ENCODE measurements at places on chromosomes 5 and 9.

- H3K4me3 ChIP-seq = no peak overlapping the region
- DNase-seq = no peak
- no peaks in the 10 kb centered on the region for H3K27me3 ChIP-seq
- no peaks in the 10 kb centered on the region for H3K4me1 ChIP-seq
- H3K27ac ChIP-seq = no peak overlapping the region
Measured at GRCh38 chr5:179599973-179600372, 23.5 kb downstream of the HNRNPH1 start.

GRCh38 chr5:137016783-137017324 lies 482.3 kb downstream of the SPOCK1 start:
- H3K4me1 ChIP-seq = no peaks in the 10 kb centered on the region
- no peaks in the 10 kb centered on the region for H3K36me3 ChIP-seq
- H3K27me3 ChIP-seq = peaks cover 18% of the 10 kb centered on the region
- no peak for DNase-seq
- no peak overlapping the region for H3K4me3 ChIP-seq

DNA sequence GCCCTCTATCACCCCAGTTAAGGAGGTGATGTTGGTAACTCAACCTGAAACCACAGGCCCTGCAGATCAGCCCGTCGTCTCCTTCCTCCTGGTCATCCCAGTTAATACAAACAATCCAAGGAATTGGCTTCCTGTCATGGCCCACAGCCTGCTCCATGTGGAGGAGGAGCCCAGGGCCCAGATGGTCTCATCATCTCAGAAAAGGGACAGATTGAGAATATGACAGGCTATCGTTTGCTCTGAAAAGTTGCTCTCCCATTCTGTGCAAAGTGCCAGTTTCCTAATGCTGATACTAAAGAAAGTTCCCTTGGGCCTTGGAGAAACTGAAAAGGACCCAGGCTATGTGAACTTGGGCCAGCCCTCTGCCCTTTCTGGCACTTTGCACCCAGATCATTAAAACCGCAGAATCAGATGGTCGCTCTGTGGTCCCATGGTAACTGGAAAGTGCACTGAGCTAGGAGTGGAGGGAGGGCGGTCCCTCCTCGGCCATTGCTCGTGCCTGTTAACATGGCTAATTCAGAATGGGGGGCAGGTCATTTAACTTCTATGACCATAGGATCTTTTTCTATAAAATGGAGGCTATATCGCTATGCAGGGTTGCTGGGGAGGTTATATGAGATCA lies 675 bp upstream of the SPAAR start:
- H3K36me3 ChIP-seq = no peaks in the 10 kb centered on the region
- DNase-seq = no peak
- no peaks in the 10 kb centered on the region for H3K27me3 ChIP-seq
- H3K27ac ChIP-seq = peak overlapping the region; percentile 96
- no peak overlapping the region for H3K4me3 ChIP-seq

DNA sequence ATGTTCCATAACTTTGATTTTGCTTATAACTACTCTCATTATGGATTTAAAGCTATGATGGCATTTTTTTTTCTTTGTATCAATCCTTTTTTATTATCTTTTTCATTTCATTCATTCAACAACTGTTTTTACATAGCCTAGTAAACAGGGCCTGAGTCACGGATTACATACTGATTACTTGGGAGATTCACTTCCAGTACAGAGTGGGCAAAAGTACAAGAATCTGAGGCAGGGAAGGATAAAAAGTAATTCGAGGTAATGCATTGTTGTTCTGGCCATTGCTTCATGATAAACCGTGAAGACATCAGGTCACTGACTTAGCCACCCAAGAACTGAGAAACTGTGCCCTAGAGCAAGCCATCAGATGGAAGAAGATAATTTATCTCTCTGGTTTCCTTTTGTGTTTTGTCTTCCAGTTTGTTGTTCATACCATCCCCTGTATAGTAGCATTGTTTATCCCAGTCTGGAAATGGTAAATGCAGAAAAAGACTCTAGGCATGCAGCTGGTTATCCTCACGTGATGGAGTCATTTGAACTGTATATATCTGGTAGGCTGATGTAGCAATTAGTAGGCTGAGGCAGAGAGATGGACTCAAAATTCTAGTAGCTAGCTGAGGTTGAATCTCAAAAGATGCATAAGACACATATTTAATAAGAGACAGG lies 145.6 kb downstream of the CNTLN start:
- no peaks in the 10 kb centered on the region for H3K4me1 ChIP-seq
- no peaks in the 10 kb centered on the region for H3K36me3 ChIP-seq
- no peak for DNase-seq
- no peaks in the 10 kb centered on the region for H3K27me3 ChIP-seq

GRCh38 chr5:72606525-72606924 lies 99.3 kb upstream of the ZNF366 start:
- H3K27ac ChIP-seq = no peak overlapping the region
- H3K36me3 ChIP-seq = no peaks in the 10 kb centered on the region

- DNase-seq = peak; percentile 40
- H3K4me1 ChIP-seq = peaks cover 8% of the 10 kb centered on the region
- H3K4me3 ChIP-seq = peak overlapping the region; percentile 64
- no peaks in the 10 kb centered on the region for H3K27me3 ChIP-seq
Measured at GRCh38 chr9:120579139-120580050, 572 bp downstream of the CDK5RAP2 start.

DNA sequence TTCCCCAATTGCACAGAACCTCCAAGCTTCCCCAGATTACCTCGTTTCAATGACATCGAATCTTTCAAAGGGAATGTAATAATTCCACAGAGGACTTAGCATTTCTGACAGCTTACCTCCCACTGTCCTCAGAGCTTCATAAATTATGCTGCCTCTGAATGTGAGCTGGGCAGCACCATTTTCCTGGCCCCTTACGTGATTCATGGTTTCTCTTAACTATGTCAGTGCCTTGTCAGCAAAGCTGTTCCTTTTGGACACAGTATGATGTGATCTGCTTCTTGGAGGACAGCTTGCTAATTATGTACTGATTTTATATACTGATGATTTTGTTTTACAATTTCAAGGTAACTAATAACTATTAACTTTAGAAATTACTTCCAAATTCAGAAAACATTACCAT lies 27.7 kb upstream of the SSBP2 start:
- H3K4me1 ChIP-seq = peaks cover 12% of the 10 kb centered on the region
- DNase-seq = no peak
- no peaks in the 10 kb centered on the region for H3K27me3 ChIP-seq
- no peaks in the 10 kb centered on the region for H3K36me3 ChIP-seq
- peak overlapping the region; percentile 33 for H3K27ac ChIP-seq

- H3K36me3 ChIP-seq = no peaks in the 10 kb centered on the region
- no peak for DNase-seq
- H3K27ac ChIP-seq = no peak overlapping the region
- peaks cover 3% of the 10 kb centered on the region for H3K4me1 ChIP-seq
Measured at GRCh38 chr5:76341651-76342334, 61.3 kb upstream of the IQGAP2 start.

DNA sequence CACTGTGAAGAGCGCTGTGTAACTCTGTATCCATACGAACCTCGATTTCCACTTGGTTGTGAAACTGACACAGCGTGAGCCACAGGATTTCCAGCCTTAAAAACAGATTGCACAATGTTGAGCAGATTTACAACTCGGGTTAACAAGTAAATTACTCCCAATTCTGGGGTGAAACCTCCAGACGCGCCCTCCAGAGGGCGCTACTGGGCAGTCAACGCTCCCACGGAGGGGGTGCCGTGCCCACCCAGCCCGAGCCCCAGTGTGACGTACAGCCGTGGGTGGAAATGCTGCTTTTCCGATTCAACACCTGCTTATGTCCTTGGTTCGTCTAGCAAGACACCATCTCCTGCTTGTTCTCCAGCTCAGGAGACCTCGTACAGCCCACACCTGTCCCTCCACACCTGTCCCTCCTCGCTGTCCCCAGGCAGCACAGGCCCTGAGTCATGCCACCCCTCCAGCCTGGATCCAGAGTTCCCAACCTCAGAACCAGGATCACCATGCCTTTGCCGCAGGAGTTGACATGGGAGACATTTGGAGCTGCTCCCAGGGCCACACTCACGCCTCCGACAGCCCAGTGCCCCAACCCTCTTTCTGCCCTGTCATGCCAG lies 34.4 kb upstream of the SLC6A3 start:
- no peaks in the 10 kb centered on the region for H3K4me1 ChIP-seq
- H3K36me3 ChIP-seq = no peaks in the 10 kb centered on the region
- H3K27ac ChIP-seq = no peak overlapping the region
- H3K27me3 ChIP-seq = no peaks in the 10 kb centered on the region

DNA sequence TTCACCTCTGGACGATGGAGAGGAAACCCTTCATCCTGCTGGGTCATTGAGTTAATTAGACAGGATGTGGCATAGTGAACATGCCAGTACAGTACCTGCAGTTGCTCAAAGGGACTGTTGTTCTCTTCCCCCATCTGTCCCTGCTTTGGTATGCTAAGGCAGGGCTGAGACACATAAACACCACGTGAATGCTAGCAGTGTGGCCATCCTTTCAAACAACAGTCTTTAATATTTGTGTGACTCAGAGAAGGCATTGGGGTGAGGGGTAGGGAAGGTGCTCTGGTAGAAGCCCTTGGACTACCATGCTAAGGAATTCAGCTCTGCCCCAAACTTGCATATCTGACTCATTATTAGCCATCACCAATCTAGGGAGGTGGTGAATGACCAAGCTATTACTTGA lies 180.2 kb upstream of the ZNF618 start:
- H3K27ac ChIP-seq = no peak overlapping the region
- no peak overlapping the region for H3K4me3 ChIP-seq
- H3K36me3 ChIP-seq = no peaks in the 10 kb centered on the region
- H3K27me3 ChIP-seq = no peaks in the 10 kb centered on the region

DNA sequence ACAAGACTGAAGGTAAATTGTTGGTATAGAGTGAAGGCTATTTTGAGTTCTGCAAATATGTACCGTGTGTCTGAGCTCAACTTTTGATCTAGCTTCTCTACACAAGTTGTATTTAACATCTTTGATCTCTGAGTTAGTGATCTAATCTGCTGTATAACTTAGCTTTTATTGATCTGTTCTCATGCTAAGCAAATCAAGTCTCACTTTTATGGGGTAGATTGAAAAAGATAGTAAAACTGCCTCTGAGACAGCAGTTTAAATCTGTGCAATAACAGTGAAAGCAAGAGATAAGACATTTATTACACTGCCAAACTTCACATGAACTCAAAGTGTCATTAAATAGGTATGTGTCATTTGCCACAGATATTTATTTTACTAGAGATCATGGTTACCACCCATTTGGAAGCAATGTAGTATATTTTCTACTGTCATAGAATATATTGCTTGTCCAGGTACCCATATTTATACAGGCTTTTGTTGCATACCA lies 477.3 kb downstream of the ISL1 start:
- H3K27me3 ChIP-seq = no peaks in the 10 kb centered on the region
- no peak overlapping the region for H3K4me3 ChIP-seq
- H3K36me3 ChIP-seq = no peaks in the 10 kb centered on the region
- H3K4me1 ChIP-seq = no peaks in the 10 kb centered on the region
- no peak overlapping the region for H3K27ac ChIP-seq

DNA sequence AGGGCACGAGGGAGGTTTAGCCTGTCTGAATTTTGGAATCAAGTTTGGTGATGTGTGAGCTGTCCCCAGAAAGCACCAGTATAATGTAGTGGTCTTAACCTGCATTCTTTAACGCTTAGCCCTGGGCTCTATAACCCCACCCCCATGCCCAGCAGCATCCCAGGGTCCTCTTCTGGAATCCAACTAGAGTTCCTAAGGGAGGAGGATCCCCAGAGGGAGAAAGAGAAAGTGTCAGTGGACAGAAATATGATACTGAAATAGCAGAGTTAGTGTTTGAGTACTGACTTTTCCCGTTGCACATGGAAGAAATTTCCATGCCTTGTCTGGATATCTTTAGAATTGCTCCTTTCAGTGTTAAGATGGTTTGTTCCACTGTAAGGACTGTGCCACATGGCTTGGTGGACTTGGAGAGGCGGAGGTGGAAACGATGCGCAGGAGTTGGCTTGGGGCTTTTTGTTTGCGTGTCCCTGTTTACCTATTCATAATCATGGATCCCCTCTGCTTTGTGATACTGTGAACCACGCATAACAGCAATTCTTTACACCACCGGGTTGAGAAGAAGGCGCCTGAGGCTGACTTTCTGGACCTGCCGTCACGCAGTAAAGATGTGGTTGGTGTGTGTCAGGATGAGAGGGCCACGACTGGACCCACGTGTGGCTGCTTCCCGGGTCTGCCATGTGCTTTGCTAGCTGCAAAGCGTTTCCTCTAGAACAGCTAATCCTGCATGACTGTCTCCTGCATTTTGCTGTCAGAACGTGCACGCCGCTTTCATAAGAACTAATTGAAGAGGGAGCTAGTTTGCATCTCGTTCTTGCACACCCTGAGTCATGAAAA lies 142.3 kb downstream of the SMARCA2 start:
- peak; percentile 65 for DNase-seq
- peaks cover 15% of the 10 kb centered on the region for H3K4me1 ChIP-seq
- no peaks in the 10 kb centered on the region for H3K27me3 ChIP-seq
- no peaks in the 10 kb centered on the region for H3K36me3 ChIP-seq
- peak overlapping the region; percentile 13 for H3K4me3 ChIP-seq

DNA sequence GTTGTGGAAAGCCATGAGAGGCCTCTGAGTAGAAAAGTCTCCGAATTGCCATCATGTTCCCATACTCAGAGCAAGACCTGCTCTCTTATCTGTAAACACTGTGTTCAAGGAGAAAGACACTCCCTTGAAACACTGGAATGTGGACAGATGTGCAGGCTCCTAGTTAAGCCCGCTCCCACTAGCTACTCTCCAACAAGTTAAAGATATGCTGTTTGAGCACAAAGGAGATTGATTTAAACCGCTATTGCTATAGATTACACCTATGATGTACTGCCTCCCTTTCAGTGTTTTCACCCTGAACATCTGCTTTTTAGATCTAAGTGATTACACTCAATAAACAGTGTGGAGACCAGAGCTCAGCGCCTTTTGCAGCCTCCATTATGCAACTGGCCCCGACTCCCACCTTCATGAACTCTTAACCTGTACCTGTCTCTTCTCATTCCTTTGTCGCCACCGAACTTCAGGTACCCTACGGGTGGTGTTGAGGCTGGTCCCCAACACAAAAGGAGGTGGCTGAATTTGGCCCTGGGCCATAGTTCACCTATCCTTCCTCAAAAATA lies 47.5 kb downstream of the TMEM245 start:
- H3K27ac ChIP-seq = peak overlapping the region; percentile 51
- no peaks in the 10 kb centered on the region for H3K36me3 ChIP-seq
- H3K4me1 ChIP-seq = peaks cover 20% of the 10 kb centered on the region

GRCh38 chr5:107601076-107601475 lies 69.7 kb downstream of the EFNA5 start:
- no peaks in the 10 kb centered on the region for H3K36me3 ChIP-seq
- H3K27me3 ChIP-seq = no peaks in the 10 kb centered on the region
- no peak overlapping the region for H3K4me3 ChIP-seq
- H3K4me1 ChIP-seq = peaks cover 17% of the 10 kb centered on the region

DNA sequence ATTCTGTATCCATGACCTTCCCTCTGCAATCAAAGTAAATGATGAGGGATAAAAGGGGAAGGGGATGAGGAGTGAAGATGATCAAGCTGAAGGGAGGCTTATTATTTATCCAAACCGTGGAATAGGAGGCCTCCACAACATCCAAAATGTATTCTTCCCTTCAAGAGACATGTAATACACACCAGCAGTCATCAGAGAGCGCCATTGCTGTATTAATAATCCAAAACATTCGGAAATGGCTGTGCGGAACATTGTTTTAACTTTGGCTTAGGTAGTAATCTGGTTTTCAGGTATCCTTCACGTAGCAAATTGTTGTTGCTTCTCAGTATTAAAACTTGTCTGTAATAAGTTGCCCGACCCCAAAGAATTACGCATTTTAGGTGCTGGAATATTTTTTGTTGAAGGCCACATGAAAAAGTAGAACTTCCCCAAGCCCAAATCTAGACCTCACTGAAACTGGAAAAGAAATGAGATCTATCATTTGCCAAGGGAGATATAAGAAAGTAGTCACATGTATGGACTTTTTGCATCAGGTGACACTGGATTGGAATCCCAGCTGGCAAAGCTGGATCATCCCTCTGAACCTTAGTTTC lies 2.6 kb upstream of the BOD1 start:
- H3K27ac ChIP-seq = no peak overlapping the region
- no peaks in the 10 kb centered on the region for H3K36me3 ChIP-seq
- peak; percentile 75 for DNase-seq
- H3K4me1 ChIP-seq = peaks cover 16% of the 10 kb centered on the region
- H3K27me3 ChIP-seq = no peaks in the 10 kb centered on the region
- no peak overlapping the region for H3K4me3 ChIP-seq
